ENCODE measurements at places on chromosomes 13 and 19. TPM values are rescaled to one million over a fixed set of nuclear protein-coding genes. Genes with fewer than 3 reads are reported as not detected.

The IFNL1 gene
- not detected for total RNA-seq

The WDR88 gene
- not detected for total RNA-seq

The ZNF575 gene
- 1.9 TPM for total RNA-seq

The PLVAP gene
- total RNA-seq = 0.47 TPM

The ZNF835 gene
- total RNA-seq = not detected

All from HCT116 (cell line).